ENCODE measurements at places on chromosomes 6 and 20.

- no peak for DNase-seq
Observed at GRCh38 chr6:26319405-26320128, 45.4 kb upstream of the BTN3A2 start.

GRCh38 chr6:70028926-70029325 is 162.6 kb downstream of the COL19A1 start:
- no peak for DNase-seq

- peak; percentile 9 for DNase-seq
Observed at GRCh38 chr6:139540276-139540675, 165.8 kb upstream of the CITED2 start.

DNA sequence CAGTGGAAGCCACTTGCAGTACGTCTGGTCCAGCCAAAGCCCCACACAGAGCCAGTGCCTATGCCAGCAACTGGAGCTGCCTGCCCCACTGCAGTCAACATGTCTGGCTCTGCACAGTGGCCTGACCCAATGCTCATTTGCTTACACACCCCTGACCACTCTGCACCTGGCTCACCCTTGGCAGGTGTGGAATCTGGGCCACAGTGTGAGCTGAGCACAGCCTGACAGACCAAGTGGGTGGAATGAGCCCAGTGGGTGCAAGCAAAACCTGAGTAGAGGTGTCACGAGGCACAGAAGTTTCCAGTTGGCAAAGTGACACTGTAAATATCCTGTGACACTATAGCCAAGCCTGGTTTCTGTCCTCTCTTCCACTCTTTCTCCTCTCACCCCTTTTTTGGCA is 49.5 kb downstream of the GGTLC1 start:
- no peak for DNase-seq

GRCh38 chr6:125358898-125359297 is 57.1 kb upstream of the HDDC2 start:
- no peak for DNase-seq

DNA sequence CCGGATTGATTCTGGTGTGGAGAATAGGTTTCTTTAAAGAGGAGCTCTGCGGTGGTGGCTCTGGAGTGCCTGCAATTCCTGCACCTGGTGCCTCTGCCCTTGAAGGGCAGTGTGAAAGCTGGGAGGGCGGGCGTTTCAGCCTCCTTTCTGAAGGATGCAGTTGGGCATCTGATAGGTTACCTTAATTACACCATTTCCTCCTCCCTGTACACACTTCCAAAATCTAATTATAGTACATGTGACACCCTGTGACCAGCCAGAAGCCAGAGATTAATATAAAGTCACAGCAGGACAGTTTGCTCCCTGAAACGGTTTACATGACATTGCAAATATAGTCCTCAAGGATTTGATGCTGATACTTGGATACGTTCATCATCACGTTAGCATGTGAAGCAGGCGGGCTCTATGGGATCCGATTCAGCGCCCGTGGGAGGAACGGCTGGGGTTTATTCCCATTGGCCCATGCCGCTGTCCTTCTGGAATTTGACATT is 548.2 kb downstream of the QKI start:
- no peak for DNase-seq

DNA sequence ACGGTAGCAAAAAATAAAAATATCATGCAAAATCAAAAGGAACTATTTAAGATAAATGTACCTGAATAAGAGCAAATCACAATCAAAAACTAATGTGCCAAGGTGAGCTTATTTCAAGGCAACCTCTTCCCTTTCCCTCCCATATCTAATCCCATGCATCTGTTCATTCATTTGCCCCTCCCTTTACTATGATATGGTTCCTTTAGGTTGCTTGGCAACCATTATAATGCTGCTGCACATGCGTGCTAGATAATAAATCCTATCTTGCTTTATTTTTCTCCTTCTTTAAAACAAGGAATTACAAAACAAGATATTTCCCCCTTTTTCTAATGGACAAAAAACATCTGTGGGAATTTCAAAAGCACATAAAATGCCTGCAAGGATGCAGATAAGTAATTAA is 318.2 kb upstream of the POU3F2 start:
- DNase-seq = no peak

DNA sequence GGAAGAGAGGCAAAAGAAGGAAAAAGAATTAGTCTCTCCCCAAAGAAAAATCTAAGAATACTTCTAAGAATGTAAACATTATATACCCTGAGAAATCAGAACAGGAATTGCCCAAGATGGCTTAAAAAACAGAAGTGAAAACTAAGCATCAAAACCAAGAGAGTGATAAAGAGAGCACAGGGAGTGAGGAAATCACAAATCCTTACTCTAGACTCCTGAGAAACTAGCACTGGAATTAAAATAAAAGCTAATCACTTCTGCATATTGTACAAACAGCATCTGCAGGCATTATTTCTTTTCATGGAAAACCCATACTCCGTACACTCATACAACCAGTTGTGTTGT is 285.7 kb downstream of the BTBD9 start:
- no peak for DNase-seq

- no peak for DNase-seq
Observed at GRCh38 chr6:71404145-71404966, 115.7 kb downstream of the OGFRL1 start.

- DNase-seq = no peak
Observed at GRCh38 chr20:61217848-61218247, 34.2 kb upstream of the CDH4 start.

DNA sequence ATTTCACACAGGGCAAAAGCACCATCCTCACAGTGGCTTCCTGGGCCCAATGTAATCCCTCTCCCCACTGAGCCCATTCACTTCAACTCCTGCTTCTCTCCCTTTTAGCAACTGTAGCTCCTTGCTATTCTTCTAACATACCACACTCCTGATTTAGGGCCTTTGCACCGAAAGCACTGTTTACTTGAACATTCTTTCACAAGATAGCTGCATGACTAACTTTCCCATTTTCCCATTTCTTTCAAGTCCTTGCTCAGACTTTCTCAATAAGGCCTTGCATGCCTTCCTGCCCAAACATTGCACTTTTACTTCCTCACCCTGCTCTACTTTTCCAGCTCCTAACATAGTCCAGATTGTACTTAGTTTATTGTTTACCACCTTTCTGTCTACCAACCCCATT is 73.0 kb downstream of the SHPRH start:
- no peak for DNase-seq

DNA sequence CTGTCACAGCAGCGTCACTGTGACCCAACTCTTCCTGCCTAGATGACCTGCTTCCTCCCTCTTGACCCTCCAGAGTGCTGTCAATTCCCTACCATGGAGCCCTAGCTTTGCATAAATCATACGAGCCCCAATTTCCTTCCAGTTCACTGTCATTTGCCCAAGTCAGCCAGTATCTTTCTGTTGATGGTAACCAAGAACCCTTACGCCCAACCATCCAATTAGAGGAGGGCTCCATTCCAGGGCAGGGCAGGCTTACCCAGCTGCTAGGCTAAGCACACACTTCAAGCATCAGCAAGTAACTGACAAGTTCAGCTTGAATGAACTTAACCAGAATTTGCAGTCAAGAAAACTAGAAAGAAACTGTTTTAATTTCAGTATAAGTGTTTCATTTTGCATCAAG is 25.7 kb downstream of the WFDC3 start:
- DNase-seq = no peak

- DNase-seq = no peak
Observed at GRCh38 chr6:32947552-32948465, 5.1 kb downstream of the HLA-DMA start.

DNA sequence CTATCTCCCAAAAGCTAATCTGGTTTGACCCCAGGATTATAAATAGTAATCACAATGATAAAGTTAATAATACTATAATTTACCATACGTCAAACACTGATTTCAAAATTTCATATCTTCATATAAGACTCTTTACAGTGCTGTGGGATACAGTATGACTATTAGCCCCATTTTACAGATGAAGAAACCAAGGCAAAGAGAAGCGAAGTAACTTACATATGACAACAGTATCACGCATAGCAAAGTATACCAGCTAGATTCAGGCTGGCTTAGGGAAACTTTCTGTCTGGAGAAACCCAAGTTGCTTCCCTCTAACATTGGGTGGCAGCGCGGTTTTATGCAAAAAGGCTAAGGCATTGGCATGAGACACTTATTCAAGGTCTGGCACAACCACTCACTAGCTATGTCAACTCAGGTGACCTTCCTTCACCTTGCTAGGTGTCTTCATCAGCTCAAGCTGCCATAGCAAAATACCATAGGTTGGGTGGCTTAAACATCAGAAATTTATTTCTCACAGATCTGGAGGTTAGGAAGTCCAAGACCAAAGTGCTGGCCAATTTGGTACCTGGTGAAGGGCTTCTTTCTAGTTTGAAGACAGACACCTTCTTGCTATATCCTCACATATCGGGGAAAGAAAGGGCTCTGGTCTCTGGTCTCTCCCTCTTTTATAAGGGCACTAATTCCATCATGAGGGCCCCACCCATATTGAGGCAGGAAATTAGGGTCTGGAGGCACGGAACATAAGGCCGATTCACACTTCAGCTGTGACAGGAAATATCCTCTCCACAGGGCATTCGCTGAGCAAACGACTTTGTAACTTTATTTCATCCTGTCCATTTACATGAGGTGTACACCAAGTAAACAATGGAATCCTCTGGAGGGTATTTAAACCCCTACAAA is 22.4 kb upstream of the UTRN start:
- no peak for DNase-seq

DNA sequence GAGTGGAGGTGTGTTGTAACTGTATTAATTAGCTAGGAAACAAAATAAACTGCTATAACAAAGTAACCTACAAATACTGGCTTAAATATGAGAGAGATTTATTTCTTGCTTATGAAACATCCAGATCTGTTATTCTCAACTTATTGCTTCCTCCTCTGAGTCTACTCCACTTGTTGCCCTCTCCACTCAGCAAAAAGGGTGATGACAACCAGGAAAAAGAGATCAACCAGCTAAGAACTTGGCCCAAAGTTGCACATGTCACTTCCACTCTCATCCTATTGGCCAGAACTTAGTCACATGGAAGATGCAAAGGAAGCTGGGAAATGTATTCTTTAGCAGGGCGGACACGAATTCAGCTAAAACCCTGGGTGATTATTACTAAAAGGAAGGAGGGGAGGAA is 5.2 kb upstream of the TP53RK start:
- DNase-seq = no peak

DNA sequence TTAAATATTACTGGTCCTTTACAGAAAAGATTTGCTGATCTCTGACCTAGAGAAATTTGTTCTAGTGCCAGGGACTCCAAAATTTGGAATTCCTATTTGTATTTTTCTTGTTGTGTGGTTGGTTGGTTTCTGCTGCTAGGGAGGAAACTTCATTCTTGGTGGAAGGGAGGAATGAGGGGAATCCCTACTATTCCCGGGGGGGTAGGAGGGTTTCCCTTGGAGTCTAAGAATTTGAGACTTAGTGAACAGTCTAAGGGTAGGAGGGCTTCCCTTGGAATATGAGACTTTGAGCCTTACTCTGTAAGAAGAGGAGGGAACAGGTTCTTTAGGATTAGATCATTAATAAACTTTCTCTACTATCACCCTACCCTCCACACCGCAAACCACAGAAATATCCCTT is 67.1 kb upstream of the ADGRF1 start:
- DNase-seq = no peak

- no peak for DNase-seq
Observed at GRCh38 chr20:46011631-46012482, 3.1 kb downstream of the MMP9 start.

- DNase-seq = no peak
Observed at GRCh38 chr6:38528196-38528965, 111.3 kb downstream of the BTBD9 start.

- DNase-seq = no peak
Observed at GRCh38 chr20:53960579-53961272, 109.7 kb downstream of the BCAS1 start.

DNA sequence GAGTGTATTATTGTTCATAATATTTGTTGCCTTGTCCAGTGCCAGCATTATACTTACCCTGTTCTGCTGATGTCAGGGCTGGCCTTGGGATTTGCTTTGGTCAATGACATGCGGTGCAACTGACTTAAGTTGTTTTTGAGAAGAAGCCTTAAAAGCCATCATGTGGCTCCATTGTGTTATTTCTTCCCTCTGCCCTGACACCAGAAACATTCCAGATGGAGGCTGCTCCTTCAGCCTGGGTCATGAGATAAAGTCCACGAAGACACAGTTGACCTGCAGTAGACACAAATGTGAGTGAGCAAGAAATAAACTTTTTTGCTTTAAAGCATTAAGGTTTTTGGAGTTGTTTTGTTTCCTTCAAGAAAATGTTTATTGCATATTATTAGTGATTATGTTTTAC is 7.5 kb upstream of the HINT3 start:
- DNase-seq = no peak

DNA sequence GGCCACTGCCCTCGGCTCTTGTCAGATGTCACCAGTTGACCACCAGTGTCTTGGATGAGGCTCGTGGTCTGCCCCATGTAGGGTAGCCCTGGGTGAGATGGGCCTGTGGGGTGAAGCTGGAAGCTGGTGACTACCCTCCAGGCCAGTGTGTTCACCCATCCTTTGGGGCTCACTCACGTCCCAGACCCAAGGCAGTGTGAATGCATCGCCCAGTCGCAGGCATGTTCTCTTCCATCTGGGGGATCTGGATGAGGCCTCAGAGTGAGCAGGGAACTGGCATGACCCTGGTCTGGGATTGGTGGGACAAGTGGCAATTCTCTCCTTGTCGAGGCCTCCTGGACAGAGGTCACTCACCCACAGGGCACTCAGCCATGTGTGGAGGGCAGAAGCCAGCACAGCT is 120.1 kb upstream of the PHACTR3 start:
- DNase-seq = no peak

DNA sequence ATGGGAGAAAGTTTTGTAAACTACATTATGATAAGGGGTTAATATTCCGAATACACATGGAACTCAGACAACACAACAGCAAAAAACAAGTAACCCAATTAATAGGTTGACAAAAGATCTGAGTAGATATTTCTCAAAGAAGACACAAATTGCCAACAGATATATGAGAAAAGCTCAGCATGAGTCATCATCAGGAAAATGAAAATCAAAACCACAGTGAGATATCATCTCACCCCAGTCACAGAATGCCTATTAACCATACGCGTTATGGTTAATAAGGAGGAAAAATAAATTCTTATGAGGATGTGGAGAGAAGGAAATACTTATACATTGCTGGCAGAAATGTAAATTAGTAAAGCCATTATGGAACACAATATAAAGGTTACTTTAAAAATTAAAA is 695.0 kb downstream of the COL12A1 start:
- no peak for DNase-seq

GRCh38 chr20:50260479-50261221 is 70.0 kb downstream of the CEBPB start:
- no peak for DNase-seq

DNA sequence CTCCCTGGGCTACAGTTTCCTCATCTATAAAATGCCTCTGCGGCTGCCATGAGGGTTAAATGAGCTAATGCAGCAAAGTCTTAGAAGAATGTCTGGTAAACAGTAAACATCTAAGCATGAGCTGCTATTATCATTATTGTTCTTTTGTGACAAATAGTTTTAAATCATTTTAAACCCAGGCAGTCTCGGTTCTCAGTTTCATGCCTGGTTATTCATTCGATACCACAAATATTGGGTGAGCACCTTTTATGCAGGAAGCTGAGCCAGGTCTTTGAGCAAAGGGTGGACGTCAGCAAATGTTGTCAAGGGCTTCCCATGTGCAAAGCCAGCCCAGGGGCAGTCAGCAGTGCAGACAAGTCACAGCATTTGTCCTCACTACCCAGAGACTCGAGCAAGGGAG is 128.7 kb downstream of the NFATC2 start:
- no peak for DNase-seq

GRCh38 chr6:35213298-35213791 is 411 bp upstream of the SCUBE3 start:
- no peak for DNase-seq

All from stimulated activated CD8-positive, alpha-beta memory T cell treated with anti-CD3 and anti-CD28 coated beads, Interleukin-7, amount 100 ng/mL, for 4 hours (primary cell).